ENCODE measurements at places on chromosomes 3 and 15. TPM values are rescaled to one million over a fixed set of nuclear protein-coding genes. Genes with fewer than 3 reads are reported as not detected.
A peak's percentile ranks its signal among the peaks of the same experiment; 100 is the strongest.

DNA sequence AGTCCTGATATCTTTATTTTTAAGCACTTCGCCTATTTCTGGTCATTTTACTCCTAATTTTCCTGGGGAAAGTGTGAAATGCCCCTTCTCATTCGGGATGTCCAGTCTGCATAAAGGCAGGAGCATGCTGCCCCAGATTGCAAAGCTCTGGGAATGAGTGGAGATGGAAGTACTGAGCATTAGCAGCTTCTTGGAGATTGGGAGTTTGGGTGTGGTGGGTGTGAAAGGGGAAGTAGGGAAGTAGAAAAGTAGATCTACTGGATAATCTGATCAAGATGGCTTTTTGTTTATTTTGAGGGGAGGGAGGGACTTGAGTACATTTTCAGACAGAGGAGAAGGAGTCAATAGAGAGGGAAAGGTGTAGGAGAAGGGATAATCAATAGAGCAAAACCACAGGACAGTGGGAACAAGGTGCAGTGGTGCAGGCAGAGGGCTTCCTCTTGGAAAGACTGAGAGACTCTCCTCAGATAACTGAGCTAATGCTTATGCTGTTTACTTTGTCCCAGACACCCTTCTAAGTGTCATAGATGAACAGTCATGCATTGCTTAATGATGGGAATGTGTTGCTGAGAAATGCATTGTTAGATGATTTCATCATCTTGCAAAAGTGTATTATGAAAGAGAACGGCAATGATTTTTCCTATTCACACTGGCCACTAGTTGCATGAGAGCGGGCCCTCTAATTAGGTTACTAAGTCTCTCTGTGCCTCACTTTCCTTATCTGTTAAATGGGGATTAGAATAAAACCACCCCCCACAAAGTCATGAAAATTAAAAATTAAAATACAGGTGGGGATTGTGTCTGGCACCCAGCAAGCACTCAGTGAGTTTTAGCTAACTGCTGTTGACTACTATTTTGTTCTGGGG lies 45.5 kb downstream of the PHLDB2 start:
- no peaks in the 10 kb centered on the region for H3K4me1 ChIP-seq
- H3K27ac ChIP-seq, result no peak overlapping the region
- no peaks in the 10 kb centered on the region for H3K36me3 ChIP-seq
- H3K4me3 ChIP-seq, result no peak overlapping the region
- no peaks in the 10 kb centered on the region for H3K27me3 ChIP-seq
- DNase-seq, result no peak

GRCh38 chr15:59691194-59691805 lies 2.2 kb upstream of the BNIP2 start:
- no peak overlapping the region for H3K27ac ChIP-seq
- peaks cover 15% of the 10 kb centered on the region for H3K4me1 ChIP-seq
- DNase-seq, result peak; percentile 50
- no peaks in the 10 kb centered on the region for H3K27me3 ChIP-seq
- H3K36me3 ChIP-seq, result no peaks in the 10 kb centered on the region
- no peak overlapping the region for H3K4me3 ChIP-seq

DNA sequence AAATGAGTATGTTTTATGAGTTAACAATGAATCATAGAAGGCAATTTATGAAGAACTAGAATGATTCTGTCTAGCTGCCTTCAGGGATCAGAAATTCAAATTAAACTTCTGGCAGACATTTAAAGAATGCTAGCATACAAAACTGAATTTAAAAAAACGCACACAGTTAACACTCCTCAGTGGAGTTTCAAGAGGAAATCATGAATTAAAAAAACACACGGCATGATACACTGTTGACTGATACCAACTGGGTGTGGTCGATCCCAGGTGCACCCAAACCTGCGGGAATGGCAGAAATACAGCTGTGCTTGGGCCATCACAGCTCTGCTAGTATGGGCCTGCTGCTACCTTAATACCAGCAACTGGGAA lies 526.0 kb downstream of the FOXP1 start:
- H3K4me3 ChIP-seq, result peak overlapping the region; percentile 24
- peak overlapping the region; percentile 82 for H3K27ac ChIP-seq
- DNase-seq, result no peak
- no peaks in the 10 kb centered on the region for H3K27me3 ChIP-seq
- H3K36me3 ChIP-seq, result peaks cover 21% of the 10 kb centered on the region
- H3K4me1 ChIP-seq, result peaks cover 90% of the 10 kb centered on the region

The P2RY14 gene
- 1.8 TPM for total RNA-seq

The TLR9 gene
- 2.5 TPM for total RNA-seq

GRCh38 chr15:56227780-56228179 lies 15.9 kb downstream of the RFX7 start:
- no peak overlapping the region for H3K27ac ChIP-seq
- no peaks in the 10 kb centered on the region for H3K36me3 ChIP-seq
- H3K4me1 ChIP-seq, result no peaks in the 10 kb centered on the region
- no peak overlapping the region for H3K4me3 ChIP-seq
- no peaks in the 10 kb centered on the region for H3K27me3 ChIP-seq

The SATB1 gene
- 451 TPM for total RNA-seq

The TIPARP gene
- 63.6 TPM for total RNA-seq

GRCh38 chr15:92666780-92667179 lies 11.2 kb upstream of the FAM174B start:
- DNase-seq, result no peak
- no peak overlapping the region for H3K27ac ChIP-seq
- no peaks in the 10 kb centered on the region for H3K27me3 ChIP-seq
- no peak overlapping the region for H3K4me3 ChIP-seq

- H3K27ac ChIP-seq, result peak overlapping the region; percentile 97
- DNase-seq, result peak; percentile 53
- peaks cover 65% of the 10 kb centered on the region for H3K4me1 ChIP-seq
- H3K36me3 ChIP-seq, result peaks cover 3% of the 10 kb centered on the region
- peak overlapping the region; percentile 90 for H3K4me3 ChIP-seq
- H3K27me3 ChIP-seq, result no peaks in the 10 kb centered on the region
These were observed 817 bp downstream of the USP3 start for GRCh38 chr15:63504979-63505841.

GRCh38 chr3:174362556-174362955 lies 496.6 kb upstream of the NAALADL2 start:
- H3K36me3 ChIP-seq, result no peaks in the 10 kb centered on the region
- H3K27me3 ChIP-seq, result no peaks in the 10 kb centered on the region
- no peak for DNase-seq
- no peak overlapping the region for H3K4me3 ChIP-seq
- no peaks in the 10 kb centered on the region for H3K4me1 ChIP-seq

GRCh38 chr15:38058596-38059075 lies 124.2 kb downstream of the TMCO5A start:
- no peak overlapping the region for H3K27ac ChIP-seq
- no peak overlapping the region for H3K4me3 ChIP-seq
- H3K36me3 ChIP-seq, result no peaks in the 10 kb centered on the region
- no peak for DNase-seq
- H3K27me3 ChIP-seq, result no peaks in the 10 kb centered on the region
- no peaks in the 10 kb centered on the region for H3K4me1 ChIP-seq

The RTP2 gene
- total RNA-seq, result not detected

GRCh38 chr3:45187694-45188141 lies 38.4 kb downstream of the TMEM158 start:
- H3K27me3 ChIP-seq, result no peaks in the 10 kb centered on the region
- no peaks in the 10 kb centered on the region for H3K4me1 ChIP-seq
- H3K27ac ChIP-seq, result no peak overlapping the region
- DNase-seq, result no peak
- no peaks in the 10 kb centered on the region for H3K36me3 ChIP-seq

GRCh38 chr15:78087951-78088772 lies 4.2 kb upstream of the SH2D7 start:
- H3K27me3 ChIP-seq, result no peaks in the 10 kb centered on the region
- H3K4me1 ChIP-seq, result no peaks in the 10 kb centered on the region
- H3K36me3 ChIP-seq, result no peaks in the 10 kb centered on the region
- H3K27ac ChIP-seq, result no peak overlapping the region
- H3K4me3 ChIP-seq, result no peak overlapping the region
- no peak for DNase-seq

The GOLGA6L1 gene
- not detected for total RNA-seq
